NK-92 treated with Interleukin-12 subunit alpha and Interleukin-12 subunit beta, amount 100 ng/mL, for 24 hours (cell line): ENCODE measurements at places on chromosomes 7 and 10.

- DNase-seq: peak; percentile 44
Observed at GRCh38 chr10:97572214-97572989, at the start of gene ANKRD2. ANKRD2 (plus strand) TSS chr10:97572779; CDS start chr10:97572789, 10 bp downstream.

- no peak for DNase-seq
Observed at GRCh38 chr10:123622381-123622780, 43.8 kb upstream of the GPR26 start.

- DNase-seq: no peak
Observed at GRCh38 chr7:7251742-7252141, 69.4 kb downstream of the C1GALT1 start.

- DNase-seq: no peak
Observed at GRCh38 chr10:102414749-102415148, 3.8 kb downstream of the PSD start.

DNA sequence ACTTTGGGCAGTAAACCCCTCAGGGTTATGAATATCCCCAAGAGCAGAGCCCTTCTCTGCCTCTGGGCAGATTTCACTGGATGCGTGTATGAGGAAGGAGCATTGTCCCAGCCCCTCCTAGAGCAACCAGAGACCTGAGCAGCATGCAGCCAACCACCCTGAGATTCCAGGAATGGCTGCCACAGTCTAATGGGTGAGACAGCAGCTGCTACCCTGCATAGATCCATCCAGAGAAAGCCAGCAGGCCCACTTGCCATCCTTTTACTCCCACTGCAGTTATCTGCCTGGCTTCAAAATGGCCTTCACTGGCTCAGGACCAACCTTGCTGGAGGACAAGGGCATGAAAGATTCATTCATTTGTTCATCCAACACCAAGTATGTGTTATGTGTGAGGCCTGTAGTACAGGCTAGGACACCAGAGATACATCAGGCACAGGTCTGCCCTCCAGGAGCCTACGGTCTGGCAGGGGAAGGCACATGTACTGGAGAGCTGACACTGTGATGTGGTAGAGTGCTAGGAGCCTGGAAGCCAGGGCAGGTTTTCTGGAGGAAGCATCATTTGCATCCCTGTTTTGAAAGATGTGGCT, 26.2 kb upstream of the C10orf105 start:
- no peak for DNase-seq

GRCh38 chr10:13862546-13863233, 275.9 kb downstream of the PRPF18 start:
- DNase-seq: no peak

DNA sequence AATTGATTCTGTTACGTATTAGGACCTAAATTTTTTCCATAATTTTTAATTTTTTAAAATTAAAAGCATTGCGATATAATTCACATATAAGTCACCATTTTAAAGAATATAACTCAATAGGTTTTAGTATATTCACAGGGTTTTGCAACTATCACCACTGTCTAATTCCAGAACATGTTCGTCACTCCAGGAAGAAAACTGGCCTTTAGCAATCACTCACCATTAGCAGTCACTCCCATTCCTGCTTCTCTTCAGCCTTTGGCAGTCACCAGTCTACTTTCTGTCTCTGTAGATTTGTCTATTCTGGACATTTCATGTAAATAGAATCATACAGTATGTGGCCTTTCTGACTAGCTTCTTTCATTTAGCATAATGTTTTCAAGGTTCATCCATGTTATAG, 176.5 kb downstream of the EXOC4 start:
- DNase-seq: no peak

- DNase-seq: no peak
Observed at GRCh38 chr7:106392590-106392989, 107.8 kb upstream of the NAMPT start.

DNA sequence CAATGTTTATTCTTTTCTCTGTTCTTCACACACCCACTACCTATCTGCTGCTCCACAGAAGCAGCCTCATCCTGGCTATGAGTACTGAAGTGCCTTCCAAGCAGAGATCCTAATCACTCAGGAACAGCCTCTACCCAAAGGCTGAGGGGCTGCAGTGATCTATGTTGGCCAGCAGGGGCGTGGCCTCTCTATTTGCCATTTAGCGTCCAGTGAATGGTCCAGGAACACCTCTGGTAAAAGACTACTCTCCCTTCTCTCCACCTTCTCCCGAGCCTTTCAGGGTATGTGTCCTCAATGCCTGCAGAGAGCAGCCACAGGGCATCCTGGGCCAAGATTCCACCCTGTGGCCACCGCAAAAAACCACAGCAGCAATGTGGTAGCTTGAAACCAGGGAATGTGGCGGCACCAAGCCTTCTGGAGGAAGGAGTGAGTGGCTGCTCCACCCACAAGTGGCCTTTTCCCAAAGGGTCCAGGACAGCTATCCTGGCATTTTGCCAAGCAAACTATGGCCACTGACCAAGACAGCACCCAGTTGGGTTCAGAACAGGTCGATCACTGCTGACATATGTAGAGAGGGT, 70.9 kb downstream of the SYPL1 start:
- no peak for DNase-seq

DNA sequence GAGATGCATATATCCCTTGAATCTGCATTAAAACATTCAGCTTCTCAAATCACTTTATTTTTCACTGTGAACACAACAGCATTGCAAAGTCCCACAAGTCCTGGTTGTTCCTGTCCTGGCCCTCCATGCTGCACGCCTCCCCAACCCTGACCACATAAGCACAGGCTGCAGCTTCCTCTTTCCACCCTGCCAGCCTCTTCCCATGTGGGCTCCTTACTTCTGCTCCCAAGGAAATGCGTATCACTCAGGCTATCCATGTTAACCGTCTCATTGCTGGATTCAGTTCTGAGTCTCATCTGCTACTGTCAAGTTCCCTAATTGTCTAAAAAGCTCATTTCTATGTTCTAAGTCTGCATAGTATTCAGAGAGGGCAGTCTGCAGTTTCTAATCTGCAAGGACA, 89.7 kb upstream of the ZPBP start:
- DNase-seq: no peak

DNA sequence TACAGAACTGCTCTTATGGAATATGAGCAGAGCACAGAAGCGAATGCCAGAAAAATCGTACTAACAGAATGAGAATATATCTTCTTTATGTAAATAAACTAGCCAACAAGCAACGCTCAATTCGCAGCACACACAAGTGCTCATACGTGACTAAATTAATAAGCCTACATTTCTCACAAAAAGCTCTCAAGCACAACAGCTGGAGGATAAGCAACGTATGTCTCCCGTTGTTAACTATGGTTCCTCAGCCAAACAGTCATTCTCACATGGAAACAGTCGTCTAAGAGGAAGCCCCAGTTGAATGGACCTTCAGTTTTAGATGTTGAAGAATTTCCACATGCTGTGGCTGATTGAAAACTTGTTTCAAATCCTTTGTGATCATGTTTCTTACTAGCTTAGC, 110.4 kb downstream of the PKD1L1 start:
- no peak for DNase-seq

DNA sequence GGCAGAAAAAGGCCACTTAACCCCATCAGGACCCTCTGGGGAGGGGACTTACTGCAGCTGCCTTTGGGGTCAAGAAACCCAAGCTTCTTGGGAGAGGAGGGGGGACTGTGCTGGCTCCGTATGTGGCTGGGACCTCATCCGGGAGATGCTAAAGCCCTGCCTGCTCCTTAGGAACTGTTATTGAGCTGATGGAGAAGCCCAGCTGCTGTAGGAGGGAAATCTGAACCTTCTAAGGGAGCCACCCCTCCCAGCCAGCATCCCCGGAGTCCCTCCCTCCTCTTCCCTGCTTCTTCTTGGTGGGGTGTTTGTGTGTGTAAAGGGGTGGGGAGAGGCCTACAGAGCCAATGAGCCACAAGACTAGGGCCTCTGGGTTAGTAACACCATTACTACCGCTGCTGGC, 8.2 kb downstream of the KCNIP2 start:
- DNase-seq: no peak

DNA sequence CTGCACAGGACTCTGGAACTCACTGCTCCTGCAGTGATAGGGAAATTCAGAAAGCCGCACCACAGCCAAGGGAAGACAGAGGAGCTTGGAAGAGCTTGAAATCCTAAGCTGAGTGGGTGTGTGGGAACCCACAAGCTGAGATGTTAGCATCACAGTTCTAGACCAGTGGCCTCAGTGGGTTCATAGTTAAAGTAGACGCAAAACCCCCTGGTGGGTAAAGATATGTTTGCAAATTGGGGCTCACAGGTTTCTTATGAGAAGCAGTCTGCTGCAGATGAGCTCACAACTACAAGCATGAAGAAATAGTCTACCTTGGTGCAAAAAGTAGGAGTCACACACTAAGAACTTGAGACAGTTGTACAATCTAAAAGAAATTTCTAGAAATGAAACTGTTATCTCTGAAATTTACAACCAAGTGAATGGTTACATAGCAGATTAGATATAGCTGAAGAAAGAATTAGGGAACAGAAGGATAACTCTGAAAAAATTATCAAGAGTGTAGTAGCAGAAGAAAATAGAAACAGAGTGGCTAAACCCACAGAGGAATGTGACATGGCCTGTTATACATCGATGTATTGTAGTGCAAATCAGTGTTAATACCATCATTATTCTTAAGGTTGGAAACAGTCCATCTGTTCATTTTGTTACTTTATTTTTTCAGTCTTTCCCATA, 77.2 kb downstream of the DYNC2I1 start:
- DNase-seq: no peak

DNA sequence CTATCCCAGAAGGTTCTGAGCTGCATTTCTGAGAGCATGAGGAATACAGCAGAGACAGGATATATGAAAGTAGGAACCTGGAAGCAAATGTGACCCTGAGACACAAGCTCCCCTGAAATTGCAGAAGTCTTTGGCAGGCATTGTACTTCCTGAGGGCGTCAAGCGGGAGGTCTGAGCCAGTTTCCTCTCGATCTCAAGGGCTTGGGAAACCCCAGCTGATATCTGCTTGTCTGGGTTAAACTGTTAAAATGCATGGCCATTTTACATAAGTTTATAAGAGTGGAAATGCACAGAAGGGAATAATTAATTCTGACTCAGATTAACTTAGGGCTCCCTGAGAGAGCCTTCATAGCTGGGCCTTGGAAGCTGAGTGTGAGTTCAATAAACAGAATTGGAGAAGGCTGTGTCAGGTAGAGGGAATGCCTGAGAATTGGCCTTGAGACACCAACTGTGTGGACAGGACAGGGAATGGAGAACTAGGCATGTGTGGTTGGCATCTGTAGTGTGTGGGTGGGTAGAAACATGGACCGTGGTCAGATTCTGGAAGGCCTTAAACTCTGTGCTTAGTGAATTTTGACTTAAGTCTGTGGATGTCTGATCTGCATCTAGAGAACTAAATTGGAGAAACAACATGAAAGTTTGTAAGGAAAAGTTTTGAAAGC, 53.3 kb downstream of the WIPF3 start:
- no peak for DNase-seq

- no peak for DNase-seq
Observed at GRCh38 chr7:144510621-144511020, 107.1 kb upstream of the NOBOX start.

DNA sequence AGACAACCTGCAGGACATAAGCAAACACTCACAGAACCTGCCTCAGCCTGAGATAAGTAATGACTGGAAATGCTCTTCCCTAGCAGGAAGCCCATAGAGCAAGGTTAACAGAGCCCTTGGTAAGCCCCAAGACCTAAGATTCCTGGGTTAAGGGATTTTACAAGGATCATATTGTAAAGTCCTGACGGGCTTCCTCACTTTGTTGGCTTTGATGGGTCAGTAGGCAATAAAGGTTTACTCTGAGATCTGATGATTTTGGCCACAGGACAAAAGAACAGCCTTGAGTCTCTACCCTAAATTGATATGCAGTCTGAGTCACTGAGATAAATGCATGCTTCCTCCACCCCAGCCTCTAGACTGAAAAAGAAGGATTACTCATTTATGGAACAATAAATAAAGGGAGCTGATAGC, 270.8 kb downstream of the HTR7 start:
- DNase-seq: no peak

GRCh38 chr10:129056734-129057689, 410.0 kb upstream of the MGMT start:
- peak; percentile 23 for DNase-seq

DNA sequence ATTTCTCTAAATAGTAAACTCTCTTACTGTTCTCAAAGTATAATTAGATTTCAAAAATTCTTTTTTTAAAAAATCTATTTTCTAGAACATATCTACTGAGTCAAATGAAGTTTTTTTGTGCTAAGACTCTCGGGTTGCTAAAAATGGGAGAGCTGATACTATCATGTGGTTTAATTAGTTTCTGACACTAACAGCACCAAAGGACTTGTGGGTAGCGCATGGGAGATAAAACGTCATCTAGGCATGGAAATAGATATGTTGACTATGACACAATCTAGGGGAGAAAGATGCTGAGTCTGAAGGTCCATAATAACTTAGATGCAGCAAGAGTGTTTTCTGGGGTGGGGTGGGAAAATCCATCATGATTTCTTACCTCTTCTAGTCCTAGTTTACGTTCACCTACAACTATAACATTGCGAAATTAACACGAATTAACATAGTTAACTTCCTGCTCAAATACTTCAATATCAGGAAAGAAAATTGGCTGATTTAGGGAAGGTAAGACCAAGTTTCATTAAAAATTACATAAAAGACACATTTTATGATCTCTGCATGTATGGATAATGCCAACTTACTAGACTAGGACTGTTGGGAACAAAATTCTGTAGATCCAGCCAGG, 14.3 kb upstream of the ARMC3 start:
- DNase-seq: no peak

DNA sequence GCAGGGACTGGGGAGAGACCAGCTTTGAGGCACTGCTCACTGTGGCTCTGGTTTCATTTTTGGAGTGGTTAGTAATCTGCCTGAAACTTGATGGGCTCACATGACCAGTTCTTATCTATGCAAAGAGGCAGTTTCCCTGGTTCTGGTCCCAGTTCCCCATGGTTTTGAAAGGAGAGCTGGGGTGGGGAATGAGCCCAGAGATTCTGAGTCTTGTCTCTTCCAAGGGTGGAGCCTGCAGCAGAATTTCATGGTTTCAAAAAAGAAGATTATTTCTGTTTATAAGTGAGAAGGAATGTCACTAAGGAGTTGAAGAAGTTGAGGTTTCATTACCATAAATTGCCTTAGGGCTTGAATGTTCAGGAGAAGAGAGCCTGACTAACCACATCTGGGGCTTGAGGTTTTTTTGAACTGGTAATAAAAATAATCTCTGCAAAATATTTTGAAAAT, 190.2 kb upstream of the HABP2 start:
- DNase-seq: no peak

GRCh38 chr10:26573674-26574073, 123.8 kb upstream of the PDSS1 start:
- DNase-seq: no peak

DNA sequence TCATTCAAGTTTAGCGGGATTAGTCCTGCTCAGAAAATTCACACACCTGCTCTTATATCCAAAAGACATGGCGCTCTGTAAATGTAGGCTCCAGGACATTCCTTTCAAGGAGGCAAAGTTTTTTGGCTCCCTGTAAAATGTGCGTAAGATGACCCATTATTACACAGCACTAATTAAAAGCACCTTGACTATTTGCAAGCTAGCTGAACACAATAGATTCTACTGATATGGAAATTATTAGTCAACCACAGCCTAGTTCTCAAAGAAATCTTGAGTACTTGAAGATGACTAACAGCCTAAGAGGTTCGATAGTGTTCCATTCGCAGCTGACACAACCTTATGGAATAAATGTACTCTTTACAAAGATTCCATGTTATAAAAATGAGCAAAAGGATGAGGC, 175.2 kb downstream of the BMPER start:
- DNase-seq: no peak
